ENCODE measurements at places on chromosomes 12 and 14. TPM values are rescaled to one million over a fixed set of nuclear protein-coding genes. Genes with fewer than 3 reads are reported as not detected.

The RIPK3 gene
- 11.8 TPM for total RNA-seq

The TMEM119 gene
- total RNA-seq: 0.10 TPM

The SYT1 gene
- total RNA-seq: not detected

The KCNA1 gene
- total RNA-seq: not detected

The RAPGEF3 gene
- 2.1 TPM for total RNA-seq

The TSHR gene
- not detected for total RNA-seq

The SMIM41 gene
- not detected for total RNA-seq

The KRT71 gene
- total RNA-seq: not detected

The CDCA3 gene
- 80.3 TPM for total RNA-seq

The RTL1 gene
- not detected for total RNA-seq

The SUOX gene
- 2.7 TPM for total RNA-seq

The LALBA gene
- not detected for total RNA-seq

The GALNT16 gene
- not detected for total RNA-seq

The USP44 gene
- total RNA-seq: 2.8 TPM

The KCNMB4 gene
- total RNA-seq: 1.5 TPM

The WIF1 gene
- total RNA-seq: not detected

The TAMALIN gene
- 18.7 TPM for total RNA-seq

The KRT4 gene
- not detected for total RNA-seq

The VIPAS39 gene
- total RNA-seq: 16.8 TPM

The FAM181A gene
- total RNA-seq: not detected

The TCL1B gene
- not detected for total RNA-seq

The SLC17A8 gene
- total RNA-seq: not detected

The UBR7 gene
- 48.0 TPM for total RNA-seq

The VRTN gene
- total RNA-seq: not detected

The ACVR1B gene
- total RNA-seq: 8.3 TPM

The STON2 gene
- 0.12 TPM for total RNA-seq

The AQP2 gene
- total RNA-seq: not detected

The RNASE1 gene
- not detected for total RNA-seq

The CD163L1 gene
- not detected for total RNA-seq

The EML5 gene
- total RNA-seq: 6.2 TPM

The ATP5MC2 gene
- 378 TPM for total RNA-seq

The SYCP3 gene
- total RNA-seq: 0.07 TPM

The GPR84 gene
- total RNA-seq: 2.4 TPM

The NFATC4 gene
- total RNA-seq: not detected

The TEX52 gene
- total RNA-seq: not detected

The GYS2 gene
- total RNA-seq: not detected

The CCND2 gene
- 261 TPM for total RNA-seq

The DPF3 gene
- 0.39 TPM for total RNA-seq

The SSPN gene
- not detected for total RNA-seq

The BTG1 gene
- 137 TPM for total RNA-seq

The SRGAP1 gene
- total RNA-seq: 0.10 TPM

The OR4E2 gene
- total RNA-seq: not detected

The ARMH4 gene
- 0.29 TPM for total RNA-seq

The NINJ2 gene
- 7.5 TPM for total RNA-seq

The CCDC184 gene
- total RNA-seq: 0.40 TPM

The ADAMTS20 gene
- not detected for total RNA-seq

The SNRNP35 gene
- total RNA-seq: 30.6 TPM

The SERPINA9 gene
- total RNA-seq: not detected

The DPPA3 gene
- not detected for total RNA-seq
